ENCODE measurements at places on chromosomes 3 and 15. TPM values are rescaled to one million over a fixed set of nuclear protein-coding genes. Genes with fewer than 3 reads are reported as not detected.
A peak's percentile ranks its signal among the peaks of the same experiment; 100 is the strongest.

RPL15 gene
- 2,380 TPM for total RNA-seq

TMEM158 gene
- total RNA-seq: 4.6 TPM

STAC gene
- 0.49 TPM for total RNA-seq

CEP63 gene
- 15.2 TPM for total RNA-seq

SIDT1 gene
- 11.4 TPM for total RNA-seq

PLSCR2 gene
- total RNA-seq: not detected

GRCh38 chr15:26667222-26667988 lies 105.5 kb downstream of the GABRB3 start:
- DNase-seq: no peak

GRCh38 chr15:45441686-45442085 lies 63.3 kb upstream of the GATM start:
- no peak for DNase-seq

- no peak for DNase-seq
These were observed 524.1 kb upstream of the CBLB start for GRCh38 chr3:106392915-106393314.

DNA sequence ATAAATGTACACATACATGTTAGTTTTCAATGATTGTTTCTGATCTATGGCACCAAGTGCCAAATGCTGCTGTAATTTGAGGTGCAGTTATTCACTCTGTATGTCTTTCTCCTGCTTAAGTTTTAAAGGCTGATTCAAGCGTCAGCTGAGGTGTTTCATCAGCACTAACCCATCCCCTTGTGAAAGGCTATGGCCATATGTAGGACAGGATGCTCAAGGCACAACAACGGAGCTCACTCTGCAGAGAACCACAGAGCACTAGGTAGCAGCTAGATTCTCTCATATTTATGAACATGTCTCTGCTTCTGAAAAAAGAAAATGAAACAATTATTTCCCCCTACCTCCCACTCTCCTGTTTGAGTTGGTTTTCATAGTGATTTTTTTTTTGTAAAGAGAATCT lies 340.0 kb upstream of the TMCO5A start:
- DNase-seq: no peak

DNA sequence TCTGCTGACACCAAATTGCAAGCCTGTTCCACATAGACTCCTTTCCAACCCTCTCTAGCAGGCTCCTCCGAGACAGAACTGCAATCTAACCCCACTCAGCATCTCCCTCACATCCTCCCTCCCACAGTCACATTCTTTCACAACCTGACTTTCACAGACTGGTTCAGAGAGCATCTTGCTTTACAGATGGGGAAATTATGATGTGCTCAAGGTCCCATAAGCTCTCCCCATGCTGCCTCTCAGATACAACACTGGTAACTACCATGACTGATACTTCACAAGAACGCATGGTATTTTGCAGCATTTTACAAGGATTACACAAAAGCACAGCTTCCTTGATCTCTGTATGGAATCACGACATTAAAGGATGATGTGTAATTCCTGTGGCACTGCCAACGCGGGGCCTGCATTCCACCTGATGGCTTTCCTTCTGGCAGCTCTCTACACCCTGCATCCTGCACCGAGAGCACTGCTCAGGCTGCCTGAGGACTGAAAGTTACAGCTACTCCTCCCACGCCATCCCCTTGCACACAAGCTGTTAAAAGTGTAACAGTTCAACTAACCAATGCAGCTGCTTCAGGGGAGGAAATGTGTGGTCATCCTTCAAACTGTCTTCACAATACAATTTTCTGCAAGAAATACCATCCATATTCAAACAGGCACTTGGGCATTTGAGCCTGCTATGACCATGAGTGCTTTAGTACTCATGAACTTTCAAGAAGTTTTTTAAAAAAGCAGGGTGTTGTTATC lies 27.6 kb downstream of the TBC1D2B start:
- DNase-seq: no peak

- peak; percentile 70 for DNase-seq
These were observed 610 bp downstream of the ARID3B start for GRCh38 chr15:74541494-74542165.

Measured in suprapubic skin (tissue), 4 donors.